ENCODE measurements at places on chromosomes 1 and 21.

DNA sequence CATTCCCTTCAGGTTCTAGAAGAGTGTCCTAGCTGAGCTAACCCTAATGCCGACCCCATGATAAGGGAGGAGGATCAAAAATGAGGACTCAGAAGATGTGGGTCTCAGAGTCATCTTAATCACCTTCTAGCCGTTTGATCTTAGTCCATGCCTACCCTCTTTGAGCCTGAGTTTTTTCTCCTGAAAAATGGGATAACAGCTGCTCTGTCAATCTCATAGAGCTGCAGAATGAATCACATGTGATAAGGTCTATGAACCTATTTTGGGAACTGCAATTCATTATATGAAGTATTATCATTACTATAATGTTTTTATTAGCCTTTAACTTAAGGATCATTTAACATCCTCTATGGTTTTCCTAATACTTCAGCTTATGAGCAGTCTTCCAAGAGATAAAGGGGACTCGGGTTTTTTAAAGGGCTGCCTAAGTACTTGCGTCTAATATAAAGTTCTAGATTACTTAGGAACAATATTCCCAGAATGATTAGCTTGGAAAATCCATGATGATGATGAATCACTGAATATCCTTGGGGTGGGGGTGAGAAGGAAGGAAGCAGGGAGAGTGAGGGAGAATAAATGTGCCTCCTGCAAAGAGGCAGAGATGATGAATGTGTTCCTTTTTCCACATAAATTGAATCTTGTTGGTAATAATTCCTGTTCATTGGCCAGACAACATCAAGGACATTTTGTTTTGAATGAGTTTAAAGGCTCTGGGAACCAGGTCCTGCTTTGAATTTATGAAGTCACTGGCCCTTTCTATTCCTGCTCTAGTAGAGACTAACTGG is 66.8 kb downstream of the COLGALT2 start:
- DNase-seq = no peak

- DNase-seq = no peak
Measured at GRCh38 chr1:13587256-13588030, 3.8 kb downstream of the PDPN start.

DNA sequence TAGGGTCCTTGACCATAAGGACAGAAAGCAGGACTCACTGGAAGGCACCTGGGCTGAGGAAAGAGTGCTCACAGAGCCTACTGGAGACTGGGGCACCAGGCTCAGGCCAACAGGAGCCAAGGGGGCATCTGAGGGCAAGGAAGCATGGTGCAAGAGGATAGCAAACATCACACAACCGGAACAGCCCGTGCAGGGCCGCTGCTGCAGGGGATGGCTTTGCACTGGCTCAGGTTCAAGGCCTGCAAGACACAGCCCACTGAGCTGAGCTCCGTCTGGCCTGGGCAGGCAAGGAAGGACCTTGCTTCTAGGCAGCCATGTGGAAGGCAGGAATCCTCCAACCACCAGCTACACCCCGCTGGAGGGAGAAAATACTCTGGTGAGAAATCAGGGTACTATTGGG is 59.8 kb upstream of the KIF26B start:
- DNase-seq = no peak

- no peak for DNase-seq
Measured at GRCh38 chr1:236489710-236490377, 33.9 kb upstream of the LGALS8 start.

- DNase-seq = no peak
Measured at GRCh38 chr1:205535866-205536758, 31.6 kb downstream of the CDK18 start.

- no peak for DNase-seq
Measured at GRCh38 chr1:172670791-172671190, 11.9 kb downstream of the FASLG start.

- no peak for DNase-seq
Measured at GRCh38 chr1:42692911-42693310, 10.7 kb downstream of the YBX1 start.

GRCh38 chr1:203271018-203271743 is 34.1 kb upstream of the BTG2 start:
- DNase-seq = peak; percentile 69

GRCh38 chr1:86906419-86906818 is 7.5 kb downstream of the SELENOF start:
- no peak for DNase-seq

DNA sequence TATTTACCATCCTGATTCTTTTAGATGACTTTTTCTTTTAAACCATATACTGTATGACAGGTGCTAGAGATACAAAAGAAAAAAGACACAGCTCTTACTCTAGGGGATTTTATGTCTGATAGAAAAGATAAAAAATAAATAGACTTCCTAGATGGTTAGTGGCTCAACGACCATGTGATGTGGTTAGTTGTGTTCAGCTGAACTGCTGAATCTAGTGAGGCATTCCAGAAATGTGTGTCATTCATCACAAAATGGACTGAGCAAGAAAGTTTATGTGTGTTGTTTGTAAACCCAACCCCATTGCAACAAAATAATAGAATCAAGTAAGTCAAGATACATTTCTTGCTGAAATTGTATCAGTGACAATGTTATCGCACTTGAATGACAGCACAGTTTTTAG is 205.8 kb upstream of the LYPLAL1 start:
- no peak for DNase-seq

DNA sequence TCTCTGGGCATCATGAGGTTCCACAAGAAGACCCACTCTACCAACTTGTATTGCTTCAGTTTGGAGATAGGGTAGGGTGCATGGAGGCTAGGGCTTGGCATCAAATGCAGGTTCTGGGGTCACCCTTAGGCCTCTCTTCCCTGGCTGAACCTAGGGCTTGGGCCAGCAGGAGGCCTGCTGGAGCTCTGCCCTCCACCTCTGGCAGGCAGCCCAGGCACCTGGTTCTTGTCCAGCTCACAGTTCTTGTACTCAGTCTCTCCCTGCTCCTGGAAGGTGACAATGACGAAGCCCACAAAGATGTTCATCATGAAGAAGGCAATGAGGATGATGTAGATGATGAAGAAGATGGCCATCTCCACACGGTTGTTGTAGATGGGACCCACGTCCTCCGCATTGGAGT is 37.5 kb upstream of the KIF21B start:
- no peak for DNase-seq

GRCh38 chr1:160400223-160400645 is at the start of gene VANGL2:
VANGL2 (plus strand) TSS chr1:160400564; CDS start chr1:160415838, 15,274 bp downstream.
- peak; percentile 74 for DNase-seq

DNA sequence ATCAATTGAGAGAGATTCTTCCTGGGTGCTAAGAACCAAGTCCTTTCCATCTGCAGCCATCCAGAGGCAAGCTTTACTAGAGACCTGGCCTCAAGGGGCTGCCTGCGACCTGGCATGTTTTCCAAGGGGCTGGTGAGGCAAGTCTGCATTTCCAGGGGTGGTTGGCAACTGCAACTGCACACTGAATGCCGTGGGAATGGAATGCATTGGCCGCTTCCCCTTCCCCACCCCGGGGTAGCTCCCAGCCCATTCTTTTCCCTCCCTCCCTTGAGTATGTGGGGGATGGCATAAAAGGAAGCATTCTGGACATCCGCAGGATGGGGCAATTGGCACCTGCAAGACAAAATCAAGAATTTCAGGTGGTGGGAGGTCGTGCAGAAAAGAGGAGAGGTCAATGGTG is 155.1 kb downstream of the IGSF21 start:
- DNase-seq = no peak

DNA sequence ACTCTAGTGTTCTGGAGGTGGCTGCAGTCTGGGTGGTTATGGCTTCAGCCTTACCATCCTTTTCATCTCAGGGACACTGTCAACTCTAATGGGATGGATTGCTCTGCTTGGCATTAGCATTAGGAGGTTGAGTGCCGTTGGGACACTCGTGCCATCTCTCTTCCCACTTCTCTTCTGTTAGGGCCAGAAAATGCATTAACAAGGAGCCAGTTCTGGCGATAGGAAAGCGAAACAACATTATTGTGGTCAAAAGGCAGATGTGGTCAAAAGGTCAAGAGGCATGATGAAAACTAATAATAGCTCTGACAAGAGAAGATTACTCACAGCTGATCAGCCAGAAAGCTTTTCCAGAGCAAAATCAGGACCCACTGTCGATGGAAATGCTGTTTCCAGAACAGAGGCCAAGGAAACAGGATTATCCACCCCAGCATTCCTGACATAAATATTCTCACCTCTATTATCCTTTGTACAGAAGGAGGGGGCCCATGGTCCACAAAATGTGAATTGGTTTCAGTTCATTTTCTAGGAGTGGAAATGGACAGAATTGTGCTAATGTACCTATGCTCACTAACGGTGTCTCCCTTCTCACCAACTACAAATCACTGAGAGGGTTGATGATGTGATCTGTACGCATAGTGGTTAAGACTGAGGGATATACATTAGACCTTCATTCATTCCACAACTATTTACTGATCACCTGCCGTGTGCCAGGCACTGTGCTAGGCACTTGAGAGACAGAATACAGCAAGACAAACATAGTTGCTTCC is 72.0 kb downstream of the ST6GALNAC5 start:
- no peak for DNase-seq

DNA sequence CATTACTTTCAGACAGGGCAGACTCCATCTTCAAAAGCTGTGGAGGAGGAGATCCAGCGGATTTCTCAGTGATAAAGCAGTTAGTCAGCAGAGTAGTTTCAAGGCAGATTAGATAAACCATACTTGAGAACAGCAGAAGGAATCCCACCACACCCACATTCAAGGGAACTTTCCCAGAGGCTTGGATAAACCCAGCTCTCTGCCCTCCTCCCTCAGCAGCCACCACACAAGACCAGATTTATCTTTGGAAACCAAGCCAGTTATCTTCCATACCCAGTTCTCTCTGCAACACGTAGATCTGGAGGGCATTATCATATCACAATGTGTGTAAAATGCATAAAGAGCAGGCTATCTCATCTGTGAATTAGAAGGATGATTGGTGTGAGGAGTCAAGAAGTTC is 40.2 kb downstream of the GFI1 start:
- DNase-seq = no peak

GRCh38 chr1:150281221-150281757 is 1.1 kb upstream of the CIART start:
- DNase-seq = peak; percentile 71

DNA sequence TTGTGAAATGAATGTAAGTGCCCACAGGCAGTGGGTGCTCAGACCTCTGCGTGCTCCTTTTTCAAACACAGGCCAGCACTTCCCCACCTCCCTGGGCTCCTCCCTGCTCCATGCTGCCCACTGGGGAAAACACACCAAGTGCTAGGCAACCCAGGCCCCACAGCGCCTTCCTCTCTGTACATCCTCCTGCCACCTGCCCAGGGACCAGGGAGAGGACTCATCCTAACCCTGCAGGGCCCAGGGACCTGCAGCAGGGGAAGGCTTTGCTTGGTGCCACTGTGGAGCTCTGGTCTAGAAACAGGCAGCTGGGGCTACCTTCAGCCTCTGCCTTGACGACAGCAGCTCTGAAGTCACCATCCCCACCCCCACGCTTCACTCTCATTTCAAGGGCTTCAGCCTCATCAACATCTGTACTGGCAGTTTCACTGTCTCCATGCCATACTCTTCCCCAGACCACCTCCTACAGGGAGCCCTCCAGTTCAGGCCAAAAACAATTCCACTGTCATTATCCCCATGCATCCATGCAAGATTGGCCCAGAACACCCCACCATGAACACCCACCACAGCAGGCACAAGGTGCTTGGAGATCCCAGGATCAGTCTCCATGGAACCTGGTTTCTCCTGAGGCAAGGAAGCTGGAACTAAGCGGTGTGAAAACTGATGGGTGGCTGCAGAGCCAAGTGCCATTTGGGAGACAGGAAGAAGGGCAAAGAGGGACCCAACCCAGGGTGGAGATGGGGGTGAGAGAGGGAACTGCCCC is 1.1 kb downstream of the IGSF8 start:
- peak; percentile 53 for DNase-seq

DNA sequence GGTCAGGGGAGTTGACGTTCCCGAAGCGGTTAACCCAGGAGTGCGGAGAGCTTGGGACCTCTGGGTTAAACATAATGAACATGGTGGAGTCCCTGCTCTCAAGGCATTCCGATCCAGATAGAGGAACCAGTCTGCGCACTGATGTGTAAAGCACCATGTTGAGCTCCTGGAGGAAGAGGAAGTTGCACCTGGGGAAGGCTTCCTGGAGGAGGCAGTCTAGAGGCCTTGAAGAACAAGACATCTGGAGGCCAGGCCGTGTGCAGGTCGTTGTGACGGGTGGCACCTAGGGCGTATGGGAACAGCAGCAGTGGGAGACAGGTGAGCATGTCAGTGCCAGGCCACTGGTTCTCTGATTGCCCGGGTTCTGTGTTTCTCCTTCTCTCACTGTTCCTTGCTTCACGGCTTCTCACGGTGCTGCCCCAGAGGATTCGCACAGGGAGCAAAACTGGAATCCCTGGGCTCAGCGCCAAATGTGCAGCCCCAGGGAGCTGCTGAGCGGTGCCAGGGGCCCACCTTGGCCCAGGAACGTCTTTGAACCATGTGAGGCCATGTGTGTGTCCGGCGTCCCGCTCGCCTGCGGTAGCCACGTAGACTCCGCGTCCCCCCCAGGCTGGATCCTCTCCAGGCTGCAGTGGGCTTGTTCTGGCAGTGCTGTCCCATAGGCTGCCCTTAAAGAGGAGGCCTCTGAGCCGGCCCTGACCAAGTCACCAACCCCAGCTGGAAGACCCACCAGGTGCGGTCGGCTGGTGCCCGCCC is 122.9 kb upstream of the GALNT2 start:
- DNase-seq = no peak

GRCh38 chr21:16468184-16468583 is 738.4 kb downstream of the USP25 start:
- no peak for DNase-seq

DNA sequence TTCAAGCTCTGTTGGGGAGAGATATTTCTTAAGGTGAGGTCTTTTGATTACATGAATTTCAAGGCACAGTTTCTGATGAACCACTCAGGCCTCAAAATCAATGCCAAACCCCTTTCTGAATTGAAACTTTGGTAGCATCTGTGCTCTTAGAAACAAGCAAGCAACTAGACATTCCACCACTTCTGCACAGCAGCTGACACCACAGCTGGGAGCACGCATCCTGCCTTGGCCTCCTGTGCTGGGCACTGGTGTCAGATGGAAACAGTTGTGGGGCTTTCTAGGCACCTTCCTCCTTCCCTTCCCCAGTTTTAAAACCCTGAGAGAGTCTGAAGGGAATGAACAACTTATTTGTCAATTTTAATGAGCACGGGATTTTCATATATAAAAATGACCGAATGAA is 360.2 kb downstream of the ADGRL2 start:
- DNase-seq = no peak

DNA sequence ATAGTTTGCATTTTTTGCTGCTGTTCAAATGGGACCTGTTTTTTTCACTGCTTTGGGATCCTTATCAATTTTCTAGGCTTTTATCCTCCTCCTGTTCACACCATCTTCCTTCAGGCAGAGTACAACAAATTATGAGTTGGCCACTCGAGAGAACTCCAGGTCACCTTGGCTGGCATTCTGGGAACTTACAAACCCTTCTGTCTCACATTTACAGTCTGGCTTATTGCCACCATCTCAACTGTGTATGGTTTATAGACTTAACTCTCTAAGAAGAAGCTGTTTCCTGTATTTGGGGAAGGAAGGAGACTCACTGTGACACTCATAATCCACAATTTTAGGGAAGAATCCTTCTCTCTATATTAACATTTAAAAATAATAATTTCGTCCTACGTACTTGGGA is 5.4 kb upstream of the ZNF691 start:
- no peak for DNase-seq

- no peak for DNase-seq
Measured at GRCh38 chr1:244050835-244051444, at the start of gene ZBTB18. ZBTB18 (plus strand) TSS chr1:244051283; CDS start chr1:244051432, 149 bp downstream.

All from stimulated activated naive CD8-positive, alpha-beta T cell treated with anti-CD3 and anti-CD28 coated beads, Interleukin-15, Interleukin-2, amounts not matched to agents 100 U/mL and 50 U/mL, for 24 hours (primary cell).